ENCODE measurements at places on chromosomes 2 and 18.

- no peak for DNase-seq
Measured at GRCh38 chr2:14866736-14867352, 234.3 kb downstream of the LRATD1 start.

GRCh38 chr2:98824256-98825019, 93.5 kb upstream of the MGAT4A start:
- no peak for DNase-seq

GRCh38 chr2:53450923-53451322, 316.7 kb upstream of the CHAC2 start:
- no peak for DNase-seq

DNA sequence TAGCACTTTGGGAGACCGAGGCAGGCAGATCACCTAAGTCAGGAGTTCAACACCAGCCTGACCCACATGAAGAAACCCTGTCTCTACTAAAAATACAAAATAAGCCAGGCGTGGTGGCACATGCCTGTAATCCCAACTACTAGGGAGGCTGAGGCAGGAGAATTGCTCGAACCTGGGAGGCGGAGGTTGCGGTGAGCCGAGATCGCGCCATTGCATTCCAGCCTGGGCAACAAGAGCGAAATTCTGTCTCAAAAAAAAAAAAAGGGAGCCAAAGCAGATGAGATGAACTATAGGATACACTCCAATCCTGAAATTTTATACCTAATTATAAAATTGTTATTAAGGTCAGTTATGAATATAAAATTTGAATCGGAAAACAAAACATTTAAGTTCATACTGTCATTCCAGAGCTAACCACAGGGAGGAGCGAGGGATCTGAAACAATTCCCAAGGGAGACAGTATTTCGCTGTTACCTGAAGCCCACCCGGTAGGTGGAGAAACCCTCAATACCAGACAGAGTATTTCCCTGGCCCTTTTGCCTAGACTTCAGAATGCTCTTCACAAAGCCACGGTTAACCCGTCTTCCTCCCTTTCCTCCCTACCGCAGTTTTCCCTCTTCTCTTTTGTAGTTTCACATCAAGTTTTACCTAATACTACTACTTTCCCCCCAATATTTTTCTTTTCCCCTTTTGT, 1.4 kb downstream of the PPM1G start:
- no peak for DNase-seq

GRCh38 chr2:139170406-139170805, 390.2 kb upstream of the NXPH2 start:
- no peak for DNase-seq

DNA sequence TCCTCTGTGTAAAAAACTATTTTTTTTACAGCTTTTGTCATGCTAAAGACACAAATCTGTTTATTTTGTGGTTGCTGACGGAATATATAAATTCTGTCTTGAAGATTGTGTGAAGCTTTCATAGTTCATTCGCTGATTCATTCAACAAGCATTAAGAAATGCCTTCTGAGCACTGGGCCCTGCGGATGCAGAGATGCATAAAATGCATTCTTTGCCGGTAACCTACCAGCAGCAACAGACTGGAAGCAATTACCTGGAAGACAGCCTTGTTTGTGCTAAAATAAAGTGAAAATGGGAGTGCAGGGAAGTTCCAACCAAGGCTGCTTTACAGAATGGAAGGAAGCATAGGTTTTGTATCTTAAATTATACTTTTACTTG, 119.7 kb downstream of the PMAIP1 start:
- no peak for DNase-seq

DNA sequence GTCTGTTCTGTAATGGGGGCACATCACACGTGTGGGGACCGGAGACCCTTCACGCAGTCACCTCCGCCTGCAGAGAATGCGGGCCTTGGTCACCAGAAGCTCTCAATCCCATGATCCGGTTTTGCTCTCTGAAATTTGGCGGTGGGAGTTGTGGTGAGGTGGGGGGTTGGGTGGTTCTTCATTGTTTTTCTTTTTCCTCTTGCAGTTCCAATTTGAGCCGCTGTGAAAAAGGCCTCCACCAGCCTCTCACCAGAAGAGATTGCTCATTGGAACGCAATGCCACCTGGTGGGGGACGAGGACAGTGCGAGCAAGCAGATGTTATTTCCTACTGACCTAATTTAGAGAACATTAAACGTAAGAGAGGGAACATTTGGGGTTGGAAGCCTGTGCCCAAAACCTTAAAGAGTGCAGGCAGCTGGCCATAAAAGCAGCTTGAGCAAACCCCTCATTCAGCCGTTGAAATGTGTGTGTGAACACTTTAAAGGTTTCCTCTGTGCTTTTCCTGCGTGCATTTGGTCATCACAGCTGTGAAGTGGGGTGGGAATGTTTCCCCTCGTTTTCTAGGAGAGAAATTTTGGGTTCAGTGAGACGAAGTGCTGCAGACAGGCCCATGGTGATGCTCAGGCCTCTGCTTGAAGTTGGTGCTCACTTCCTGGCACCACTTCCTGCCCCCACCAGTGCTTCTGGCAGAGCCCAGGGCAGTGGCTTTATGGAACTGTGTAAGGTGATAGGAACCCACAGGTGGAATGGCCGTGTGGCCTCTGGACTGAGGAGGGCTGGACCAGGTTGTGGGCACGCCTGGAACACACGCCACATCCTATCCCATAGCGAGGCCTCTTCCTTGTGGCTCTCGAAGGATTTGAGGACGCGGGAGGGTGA, 61.7 kb downstream of the ZCCHC2 start:
- DNase-seq, result peak; percentile 83

DNA sequence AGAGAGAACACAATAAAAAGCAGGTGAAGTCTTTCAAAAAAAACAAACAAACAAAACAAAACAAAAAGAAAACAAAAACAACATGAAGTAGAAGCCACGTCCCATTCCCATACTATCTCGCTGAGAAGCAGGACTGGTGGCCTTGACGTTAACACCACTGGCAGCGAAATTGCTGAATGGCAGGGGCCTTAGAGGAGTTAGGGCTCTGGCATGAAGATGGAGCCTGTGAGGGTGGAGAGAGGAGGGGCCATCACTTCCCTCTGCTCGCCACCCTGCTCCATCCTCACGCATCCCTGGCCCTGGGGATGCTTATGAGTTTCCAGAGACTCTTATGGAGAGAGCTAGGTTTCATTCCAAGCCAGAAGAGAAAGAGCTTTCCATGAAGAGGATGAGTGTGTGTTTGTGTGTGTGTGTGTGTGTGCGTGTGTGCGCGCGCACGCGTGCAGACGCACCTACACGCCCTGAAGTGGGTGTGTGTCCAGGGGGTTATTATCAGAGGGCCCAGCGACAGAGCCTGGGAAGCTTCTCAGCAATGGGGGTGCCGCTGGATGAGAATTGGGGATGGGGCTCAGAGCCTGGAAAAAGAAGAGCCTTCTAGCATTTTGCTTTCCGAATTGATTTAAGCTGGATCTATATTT, 20.4 kb upstream of the IMPA2 start:
- DNase-seq, result no peak

- peak; percentile 29 for DNase-seq
Measured at GRCh38 chr18:9139400-9140039, 2.9 kb downstream of the ANKRD12 start.

GRCh38 chr2:138632066-138632620, 130.6 kb downstream of the SPOPL start:
- DNase-seq, result no peak

DNA sequence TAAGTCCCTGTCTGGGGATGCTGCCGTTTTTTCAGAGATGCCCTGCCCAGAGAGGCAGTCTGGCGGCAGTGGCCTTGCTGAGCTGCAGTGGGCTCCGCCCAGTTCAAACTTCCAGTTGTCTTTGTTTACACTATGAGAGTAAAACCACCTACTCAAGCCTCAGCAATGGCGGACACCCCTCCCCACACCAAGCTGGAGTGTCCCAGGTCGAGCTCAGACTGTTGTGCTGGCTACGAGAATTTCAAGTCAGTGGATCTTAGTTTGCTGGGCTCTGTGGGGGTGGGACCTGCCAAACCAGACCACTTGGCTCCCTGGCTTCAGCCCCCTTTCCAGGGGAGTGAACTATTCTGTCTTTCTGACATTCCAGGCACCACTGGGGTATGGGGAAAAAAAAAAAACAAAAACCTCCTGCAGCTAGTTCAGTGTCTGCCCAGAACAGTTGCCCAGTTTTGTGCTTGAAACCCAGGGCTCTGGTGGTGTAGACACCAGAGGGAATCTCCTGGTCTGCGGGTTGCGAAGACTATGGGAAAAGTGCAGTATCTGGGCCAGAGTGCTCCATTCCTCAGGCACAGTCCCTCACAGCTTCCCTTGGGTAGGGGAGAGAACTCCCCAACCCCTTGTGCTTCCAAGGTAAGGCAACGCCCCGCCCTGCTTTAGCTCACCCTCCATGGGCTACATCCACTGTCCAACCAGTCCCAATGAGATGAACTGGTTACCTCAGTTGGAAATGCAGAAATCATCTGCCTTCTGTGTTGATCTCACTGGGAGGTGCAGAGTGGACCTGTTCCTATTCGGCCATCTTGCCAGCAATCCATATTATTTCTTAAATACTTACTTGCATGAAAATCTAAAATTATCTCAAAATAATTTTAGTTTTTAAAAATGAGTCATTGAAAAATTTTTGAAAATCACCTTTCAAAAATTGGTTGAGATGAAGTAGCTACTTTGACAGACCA, 338.0 kb downstream of the OSR1 start:
- DNase-seq, result no peak

GRCh38 chr18:615773-616172, 19.0 kb downstream of the CLUL1 start:
- no peak for DNase-seq

DNA sequence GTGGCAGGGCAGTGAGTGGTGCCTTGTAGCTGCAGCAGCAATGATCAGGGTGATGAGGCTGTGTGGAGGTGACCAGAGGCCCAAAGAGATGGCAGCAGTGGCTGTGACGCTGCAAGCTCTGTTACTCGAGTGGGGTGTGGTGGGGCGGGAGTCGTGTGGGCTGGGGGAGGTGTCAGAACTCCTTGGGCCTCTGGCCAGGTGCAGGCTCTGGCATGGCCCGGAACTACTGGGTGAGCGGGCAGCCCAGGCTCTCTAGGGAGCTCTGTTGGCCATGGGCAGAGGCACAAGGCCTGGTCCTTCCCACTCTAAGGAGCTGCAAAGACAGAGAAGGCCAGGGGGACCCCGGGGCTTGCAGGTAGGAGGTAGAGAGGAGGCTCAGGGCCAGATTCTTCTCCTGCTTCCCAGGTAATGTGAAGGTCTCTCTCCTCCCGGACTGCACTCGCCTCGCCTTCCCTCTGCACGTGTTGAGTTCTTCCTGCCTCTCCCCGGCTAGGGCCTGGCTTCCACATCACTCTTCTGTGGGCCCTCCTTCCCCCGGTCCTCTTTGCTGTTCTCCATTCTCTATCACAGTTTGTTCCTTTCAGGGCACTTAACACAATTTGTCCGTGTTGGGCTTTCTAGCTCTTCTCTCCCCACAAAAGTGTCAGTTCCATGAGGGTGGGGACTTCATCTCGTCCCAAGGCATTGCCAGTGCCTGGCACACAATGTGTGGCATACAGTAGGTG, 114.8 kb downstream of the MCFD2 start:
- DNase-seq, result no peak

DNA sequence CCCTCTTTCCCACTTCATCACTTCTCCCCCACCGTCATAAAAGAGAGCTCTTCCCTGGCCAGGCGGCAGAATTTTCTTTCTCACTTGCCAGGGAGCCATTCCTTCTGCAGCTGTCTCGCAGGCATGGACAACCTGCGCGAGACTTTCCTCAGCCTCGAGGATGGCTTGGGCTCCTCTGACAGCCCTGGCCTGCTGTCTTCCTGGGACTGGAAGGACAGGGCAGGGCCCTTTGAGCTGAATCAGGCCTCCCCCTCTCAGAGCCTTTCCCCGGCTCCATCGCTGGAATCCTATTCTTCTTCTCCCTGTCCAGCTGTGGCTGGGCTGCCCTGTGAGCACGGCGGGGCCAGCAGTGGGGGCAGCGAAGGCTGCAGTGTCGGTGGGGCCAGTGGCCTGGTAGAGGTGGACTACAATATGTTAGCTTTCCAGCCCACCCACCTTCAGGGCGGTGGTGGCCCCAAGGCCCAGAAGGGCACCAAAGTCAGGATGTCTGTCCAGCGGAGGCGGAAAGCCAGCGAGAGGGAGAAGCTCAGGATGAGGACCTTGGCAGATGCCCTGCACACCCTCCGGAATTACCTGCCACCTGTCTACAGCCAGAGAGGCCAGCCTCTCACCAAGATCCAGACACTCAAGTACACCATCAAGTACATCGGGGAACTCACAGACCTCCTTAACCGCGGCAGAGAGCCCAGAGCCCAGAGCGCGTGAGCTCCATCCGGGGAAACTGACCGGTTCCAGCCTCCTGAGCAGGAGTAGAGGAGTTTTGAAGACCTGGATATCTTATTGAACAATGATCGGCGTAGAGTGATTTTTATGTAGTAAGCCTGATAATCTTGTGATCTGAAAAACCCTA, at the start of gene MSGN1:
Gene MSGN1 (plus strand): TSS at position 65 of the 850 bp plus-strand sequence. CDS start 59 bp downstream, at position 124.
- no peak for DNase-seq

GRCh38 chr18:22257022-22257543, 87.7 kb downstream of the GATA6 start:
- DNase-seq, result no peak

DNA sequence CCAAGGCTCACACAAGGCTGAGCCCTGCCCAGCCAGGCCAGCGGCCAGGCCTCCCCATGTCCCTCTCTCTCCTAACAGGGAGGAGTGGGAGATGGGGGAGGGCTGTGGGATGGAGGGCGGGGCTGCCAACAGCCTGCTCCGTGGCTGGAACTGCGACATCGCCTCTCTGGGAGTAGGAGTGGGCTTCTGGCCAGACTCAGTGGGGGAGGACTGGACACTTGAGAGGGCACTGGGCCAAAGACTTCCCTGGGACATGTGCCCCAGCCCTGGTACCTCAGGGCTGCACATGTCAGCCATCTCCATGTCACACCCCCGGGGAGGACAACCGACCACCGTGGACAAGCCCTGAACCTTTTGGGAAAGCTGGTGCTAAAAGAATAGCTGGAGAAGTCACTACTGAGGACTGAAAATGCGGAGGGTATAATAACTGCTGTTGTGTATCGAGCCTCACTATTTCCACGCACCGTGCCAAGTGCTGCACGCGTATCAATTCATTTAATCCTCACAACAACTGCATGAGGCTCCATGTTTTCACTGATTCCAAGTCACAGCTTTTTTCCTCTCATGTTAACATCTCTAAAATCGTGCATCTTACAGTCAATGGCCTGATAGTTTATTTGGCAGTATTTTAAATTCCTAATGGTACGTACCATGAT, 127.3 kb downstream of the MSH2 start:
- no peak for DNase-seq

GRCh38 chr2:151347906-151348305, 9.5 kb upstream of the TNFAIP6 start:
- no peak for DNase-seq

DNA sequence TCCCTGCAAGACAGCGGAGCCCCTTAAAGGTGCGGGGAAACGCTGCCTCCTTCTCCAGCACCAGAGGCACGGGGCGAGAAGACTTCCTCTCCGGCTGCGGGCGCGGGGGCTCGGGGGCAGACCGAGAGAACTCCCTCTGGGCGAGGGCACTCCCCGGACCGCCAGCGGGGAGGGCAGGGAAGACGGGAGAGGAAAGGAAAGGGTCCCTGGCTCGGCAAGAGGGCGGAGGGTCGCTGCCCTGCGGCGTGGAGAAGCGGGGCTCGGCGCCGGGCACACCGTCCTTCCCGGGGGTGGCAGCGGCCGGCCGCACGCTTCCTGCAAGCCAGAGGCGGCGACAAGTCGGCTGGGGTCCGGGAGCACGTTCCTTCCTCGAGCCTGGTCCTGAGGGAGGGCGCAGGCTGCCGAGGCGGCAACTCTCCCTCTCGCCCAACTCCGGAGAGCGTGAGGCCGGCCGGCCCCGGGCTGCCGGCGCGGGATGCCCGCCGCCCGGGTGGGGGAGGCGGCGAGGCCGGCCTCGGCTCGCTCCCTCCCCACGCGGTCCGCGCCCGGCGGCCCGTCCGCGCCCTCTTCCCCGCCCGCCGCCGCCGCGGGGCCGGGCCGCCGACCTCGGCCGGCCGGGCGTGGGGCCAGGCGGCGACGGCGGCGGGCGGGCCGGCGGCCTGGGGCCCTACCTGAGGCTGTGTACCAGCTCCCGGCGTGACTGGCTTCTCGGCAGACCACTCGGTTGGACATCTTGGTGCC, 1.1 kb downstream of the MEMO1 start:
- peak; percentile 21 for DNase-seq

Data from CD4-positive, alpha-beta T cell treated with Interleukin-4 for 4 hours (primary cell).